ENCODE measurements at places on chromosomes 11 and 22.
A peak's percentile ranks its signal among the peaks of the same experiment; 100 is the strongest.

DNA sequence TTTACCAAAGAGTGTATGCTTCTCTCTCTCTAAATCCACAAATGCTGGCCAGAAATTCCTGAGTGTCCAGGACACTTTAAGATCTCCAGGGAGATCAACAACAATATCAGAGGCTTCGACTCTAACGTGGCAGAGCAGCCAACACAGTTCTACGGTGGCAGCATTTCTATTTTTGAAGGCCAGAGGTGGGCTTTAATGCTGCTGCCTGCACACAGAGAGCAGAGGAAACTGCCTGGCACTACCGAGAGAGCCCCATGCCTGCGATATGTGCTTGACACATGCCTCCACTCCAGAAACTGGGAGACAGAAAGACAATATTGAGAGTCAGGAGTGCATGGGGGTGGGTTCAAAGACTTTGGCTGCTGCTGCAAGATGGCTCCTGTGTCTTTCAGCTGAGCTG is 48.8 kb upstream of the GALNT18 start:
- no peak for DNase-seq

- DNase-seq, result no peak
Measured at GRCh38 chr11:77147668-77148321, 19.7 kb downstream of the MYO7A start.

GRCh38 chr11:108392353-108392752 is 75.0 kb downstream of the C11orf65 start:
- DNase-seq, result no peak

DNA sequence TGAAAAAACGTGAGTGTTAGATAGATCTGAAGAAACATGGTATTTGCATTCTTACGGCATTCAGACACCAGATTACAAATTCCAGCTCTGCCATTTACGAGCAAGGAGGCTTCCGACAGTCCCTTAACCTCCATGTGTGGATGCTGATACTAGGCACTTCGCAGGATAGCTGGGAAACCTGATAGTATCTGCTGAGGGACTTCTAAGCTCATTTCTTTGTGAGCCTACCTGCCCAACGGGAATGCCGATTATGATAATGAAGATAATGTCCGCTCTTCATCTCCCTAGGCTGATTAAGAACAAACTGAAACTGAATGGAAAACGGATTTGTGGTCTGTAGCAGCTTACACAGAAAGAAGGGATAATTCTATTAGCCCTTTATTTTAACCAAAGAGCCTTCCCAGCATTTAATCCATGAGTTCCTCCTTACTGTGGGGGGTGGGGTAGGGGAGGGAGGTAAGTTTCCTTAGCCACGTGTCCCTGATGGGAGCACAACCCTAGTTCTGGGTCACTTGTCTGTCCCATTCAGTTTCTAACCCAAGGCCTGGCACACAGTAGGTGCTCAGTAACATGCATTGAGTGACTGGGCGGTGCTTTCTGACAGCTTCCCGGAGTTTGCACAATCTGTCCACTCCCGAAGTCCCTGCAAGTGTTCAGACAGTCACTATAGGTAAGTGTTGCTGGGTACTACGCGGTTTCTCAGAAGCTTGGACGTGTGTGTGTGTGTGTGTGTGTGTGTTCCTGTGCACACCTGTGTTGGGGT is 39.2 kb downstream of the CD6 start:
- no peak for DNase-seq

GRCh38 chr11:100631316-100631715 is 55.8 kb upstream of the ARHGAP42 start:
- no peak for DNase-seq

GRCh38 chr11:65308281-65308891 is 6.3 kb upstream of the CDC42EP2 start:
- DNase-seq, result no peak

- no peak for DNase-seq
Measured at GRCh38 chr11:92735039-92735438, 234.4 kb upstream of the MTNR1B start.

DNA sequence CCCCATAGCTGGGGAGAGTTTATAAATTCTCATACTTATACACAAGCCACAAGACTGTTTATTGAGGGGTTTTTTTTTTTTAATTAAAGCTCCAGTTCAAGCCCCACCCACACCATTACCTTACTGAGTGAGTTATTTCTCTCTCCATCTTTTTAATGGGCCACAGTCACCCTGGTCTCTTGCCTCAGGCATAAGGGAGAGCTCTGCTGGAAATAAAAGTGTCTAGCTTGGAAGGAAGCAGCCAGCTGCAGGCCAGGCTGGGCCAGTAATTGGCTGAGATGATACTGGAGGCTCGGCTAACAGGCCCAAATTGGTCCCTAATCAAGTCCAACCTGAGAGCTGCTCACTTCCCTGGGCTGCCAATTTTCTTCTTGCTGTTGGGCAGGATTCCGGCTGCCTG is 174.1 kb downstream of the INSC start:
- DNase-seq, result no peak

DNA sequence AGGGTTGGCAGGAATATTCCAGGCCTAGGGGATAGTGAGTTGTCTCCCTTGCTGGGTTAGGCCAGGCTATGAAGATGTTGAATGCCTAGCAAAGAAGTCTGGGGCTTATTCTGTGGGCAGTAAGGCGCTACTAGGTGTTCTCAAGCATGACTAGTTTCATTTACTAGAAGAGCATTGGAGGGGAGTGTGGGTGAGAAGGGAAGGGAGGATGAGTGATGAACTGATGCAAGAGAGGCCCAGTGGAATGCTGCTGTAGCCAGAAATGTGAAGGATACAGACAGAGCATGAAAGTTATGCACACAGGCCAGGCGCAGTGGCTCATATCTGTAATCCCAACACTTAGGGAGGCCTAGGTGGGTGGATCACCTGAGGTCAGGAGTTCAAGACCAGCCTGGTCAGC is 33.5 kb downstream of the POU2F3 start:
- DNase-seq, result no peak

- DNase-seq, result no peak
Measured at GRCh38 chr11:7222619-7223018, 29.1 kb upstream of the SYT9 start.

DNA sequence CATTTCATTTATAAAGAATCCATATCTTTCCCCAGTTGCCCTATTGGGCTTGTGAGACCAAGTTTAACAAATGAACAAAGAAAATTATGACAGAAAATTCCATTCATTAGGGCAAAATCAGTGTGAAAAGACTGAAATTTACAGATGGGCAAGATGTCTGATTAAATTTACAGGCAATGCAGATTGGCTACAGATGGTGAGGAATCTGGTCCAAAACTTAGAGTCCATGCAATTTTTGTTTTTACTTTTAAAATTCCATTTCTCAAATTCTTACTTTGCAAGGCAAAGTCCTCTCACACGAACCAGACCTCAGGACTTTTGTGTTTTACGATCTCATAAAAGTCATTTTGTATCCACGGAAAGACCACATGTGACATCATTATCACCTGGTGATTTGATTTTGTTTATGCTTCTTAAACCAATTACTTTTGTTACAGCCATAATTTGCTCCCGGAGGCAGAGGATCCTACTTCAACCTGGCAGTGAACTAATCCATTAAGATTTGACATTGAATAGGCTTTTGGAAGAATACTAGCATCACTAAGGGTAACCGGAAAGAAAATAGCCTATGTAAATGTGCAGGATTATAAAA is 843.7 kb upstream of the CHORDC1 start:
- no peak for DNase-seq

- no peak for DNase-seq
Measured at GRCh38 chr11:43626798-43627197, 53.7 kb upstream of the HSD17B12 start.

- DNase-seq, result no peak
Measured at GRCh38 chr11:112694245-112694644, 267.0 kb upstream of the NCAM1 start.

DNA sequence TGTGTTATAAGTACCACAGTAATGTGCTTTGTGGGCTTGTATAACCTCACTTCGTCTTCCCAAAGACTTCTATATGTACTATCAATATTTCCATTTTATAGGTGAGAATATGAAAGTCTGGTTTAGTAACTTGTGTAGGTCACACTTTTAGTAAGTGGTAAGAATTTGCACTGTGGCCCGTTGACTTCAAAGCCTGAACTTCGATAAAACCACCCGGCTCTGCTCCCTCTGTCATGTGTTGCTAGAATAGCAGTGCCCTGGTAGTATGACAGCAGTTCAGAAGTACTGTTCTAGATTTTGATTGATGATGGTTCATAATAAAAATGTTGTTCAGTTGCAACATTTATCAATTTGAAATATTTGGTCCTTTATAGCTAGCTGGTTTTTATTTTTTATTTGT is 110.2 kb upstream of the SORL1-AS1 start:
- no peak for DNase-seq

DNA sequence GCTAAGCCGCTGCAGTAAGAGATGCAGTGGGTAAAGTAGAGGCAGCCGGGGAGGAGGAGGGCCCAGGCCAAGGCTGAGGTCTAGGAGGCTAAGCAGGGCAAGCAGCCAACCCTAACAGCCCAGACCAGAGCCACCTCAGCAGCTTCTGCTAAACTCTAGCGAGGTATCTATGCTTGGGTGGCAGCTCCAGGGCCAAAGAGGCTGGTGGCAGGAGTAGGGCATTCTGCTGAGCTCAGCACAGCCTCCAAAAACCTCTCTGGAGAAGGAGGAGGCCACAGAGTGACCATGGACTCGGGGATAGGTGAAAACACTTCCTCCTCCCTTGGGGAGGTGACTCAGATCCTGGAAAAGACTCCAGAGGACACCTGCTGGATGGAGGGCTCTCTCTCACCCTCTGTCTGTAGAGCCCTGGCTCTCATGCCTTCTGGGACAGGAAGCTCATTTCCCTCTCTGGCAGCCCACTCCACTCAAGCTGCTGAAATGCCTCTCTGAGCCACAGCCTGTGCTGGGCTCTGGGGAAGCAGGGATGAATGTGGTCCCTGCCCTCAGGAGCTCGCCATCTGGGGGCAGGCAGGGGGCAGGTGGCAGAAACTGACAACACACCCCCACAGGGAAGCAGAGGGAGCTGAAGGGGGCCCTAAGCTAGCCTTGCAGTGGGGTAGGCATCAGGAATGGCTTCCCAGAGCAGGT is 16.5 kb upstream of the TPBGL start:
- DNase-seq, result peak; percentile 69

GRCh38 chr22:17245341-17245740 is 26.1 kb upstream of the ADA2 start:
- no peak for DNase-seq

DNA sequence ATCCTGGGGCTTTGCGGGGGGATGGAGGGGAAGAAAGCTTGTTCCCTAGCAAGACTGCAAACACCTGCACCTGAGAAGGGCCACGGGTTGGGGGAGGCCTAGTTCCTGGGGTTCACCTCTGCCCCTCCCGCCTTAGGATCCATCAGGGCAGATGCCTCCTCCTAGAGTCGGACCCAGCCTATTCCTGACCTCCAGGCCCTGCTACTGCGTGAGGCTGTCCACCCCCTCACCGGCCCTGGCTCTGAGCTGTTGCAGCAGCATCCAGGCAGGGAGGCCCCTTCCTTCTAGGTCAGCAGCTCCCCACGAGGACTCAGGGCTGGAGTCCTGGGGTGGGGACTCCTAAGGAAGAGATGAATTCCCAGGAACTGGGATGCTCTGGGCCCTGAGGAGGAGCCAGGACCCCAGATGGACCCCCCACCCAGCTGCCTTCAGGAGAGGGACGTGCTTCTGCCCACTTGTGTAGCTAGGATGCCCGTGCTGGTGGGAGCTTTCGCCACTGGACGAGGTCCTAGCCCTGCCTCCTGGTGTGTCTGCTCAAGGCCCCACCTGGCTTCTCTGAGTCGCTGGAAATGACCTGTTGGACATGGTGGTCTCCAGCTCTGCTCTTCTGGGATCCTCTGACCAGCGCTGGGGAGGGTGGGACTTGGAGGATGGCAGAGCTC is 10.3 kb downstream of the MRGPRF start:
- DNase-seq, result peak; percentile 58

GRCh38 chr11:35419830-35420333 is 524 bp upstream of the SLC1A2 start:
- no peak for DNase-seq

DNA sequence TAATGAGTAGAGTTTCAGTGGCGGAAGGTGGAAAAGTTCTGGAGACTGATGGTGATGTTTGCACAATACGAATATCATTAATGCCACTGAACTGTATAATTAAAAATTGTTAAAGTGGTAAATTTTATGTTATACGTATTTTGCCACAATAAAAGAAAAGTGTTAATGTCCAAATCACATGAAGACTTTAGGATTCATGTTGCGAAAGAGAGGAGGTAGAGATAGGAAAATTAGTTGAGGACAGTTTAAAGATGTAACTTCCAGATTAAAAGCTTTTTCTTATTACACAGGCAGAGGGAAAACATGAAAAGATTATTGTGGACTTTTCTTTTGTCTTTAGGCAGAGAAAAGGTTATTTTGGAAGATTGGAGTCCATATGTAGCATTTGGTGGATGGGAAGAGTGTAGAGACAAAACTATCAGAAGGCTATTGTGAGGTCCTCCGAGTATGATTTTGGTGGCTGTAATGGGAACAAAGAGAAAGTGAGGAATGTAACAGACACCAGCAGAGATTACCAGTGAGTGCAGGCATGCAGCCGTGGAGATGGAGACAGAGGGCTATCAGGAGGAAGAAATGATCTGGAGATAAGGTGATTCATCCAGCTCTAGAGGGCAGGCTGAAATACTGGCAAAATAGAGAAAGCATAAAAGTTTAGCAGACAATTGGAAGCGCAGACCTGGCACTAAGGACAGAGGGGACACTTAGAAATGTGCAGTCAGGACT is 12.5 kb downstream of the VPS26B start:
- DNase-seq, result no peak

- DNase-seq, result no peak
Measured at GRCh38 chr11:67996622-67997474, 7.0 kb downstream of the UNC93B1 start.

GRCh38 chr11:46633291-46634217 is 16.2 kb downstream of the ATG13 start:
- no peak for DNase-seq

Measured in cardiac septum (tissue), 1 donor.